ENCODE measurements at places on chromosomes 12 and 14. TPM values are rescaled to one million over a fixed set of nuclear protein-coding genes. Genes with fewer than 3 reads are reported as not detected.

The PITPNM2 gene
- total RNA-seq: 38.3 TPM

GRCh38 chr12:117499759-117500485, 138.5 kb upstream of the NOS1 start:
- DNase-seq: no peak

DNA sequence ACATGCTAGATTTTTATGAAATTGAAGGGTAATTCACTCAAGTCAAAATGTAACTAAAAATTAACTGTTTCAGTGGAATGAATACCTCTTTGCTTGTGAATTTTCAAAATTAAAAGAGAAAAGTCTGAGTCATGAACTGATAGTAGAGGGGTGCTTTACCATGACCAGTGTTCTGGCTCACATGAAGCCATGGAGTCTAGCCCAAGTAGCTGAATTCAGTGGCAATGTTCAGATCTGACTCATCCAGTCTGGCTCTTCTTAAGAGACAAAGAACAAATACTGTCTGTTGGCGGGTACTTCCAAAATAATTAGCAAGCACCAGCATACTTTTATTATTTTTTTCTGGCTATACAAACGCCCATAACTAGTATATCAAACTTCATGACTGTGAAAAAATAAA, 366.3 kb upstream of the GARIN6 start:
- DNase-seq: no peak

The SOAT2 gene
- not detected for total RNA-seq

DNA sequence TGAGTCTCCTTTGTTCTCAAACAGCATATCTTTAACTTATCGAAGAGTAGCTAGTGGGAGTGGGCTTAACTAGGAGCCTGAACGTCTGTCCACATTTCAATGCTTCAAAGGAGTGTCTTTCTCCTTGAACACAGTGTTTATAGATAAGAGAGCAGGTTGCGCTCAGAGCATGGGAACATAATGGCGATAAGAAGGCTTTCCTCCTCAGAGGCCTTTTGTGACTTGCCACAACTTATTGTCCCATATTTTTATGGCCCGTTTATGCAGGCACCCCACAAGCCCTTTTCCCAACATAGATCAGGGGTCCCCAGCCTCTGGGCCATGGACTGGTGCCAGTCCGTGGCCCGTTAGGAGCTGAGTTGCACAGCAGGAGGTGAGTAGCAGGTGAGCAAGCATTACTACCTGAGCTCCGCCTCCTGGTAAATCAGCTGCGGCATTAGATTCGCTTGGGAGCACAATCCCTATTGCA, 2.6 kb upstream of the DDX47 start:
- peak; percentile 42 for DNase-seq

GRCh38 chr14:54754623-54755386, 147.8 kb downstream of the GCH1 start:
- DNase-seq: no peak

DNA sequence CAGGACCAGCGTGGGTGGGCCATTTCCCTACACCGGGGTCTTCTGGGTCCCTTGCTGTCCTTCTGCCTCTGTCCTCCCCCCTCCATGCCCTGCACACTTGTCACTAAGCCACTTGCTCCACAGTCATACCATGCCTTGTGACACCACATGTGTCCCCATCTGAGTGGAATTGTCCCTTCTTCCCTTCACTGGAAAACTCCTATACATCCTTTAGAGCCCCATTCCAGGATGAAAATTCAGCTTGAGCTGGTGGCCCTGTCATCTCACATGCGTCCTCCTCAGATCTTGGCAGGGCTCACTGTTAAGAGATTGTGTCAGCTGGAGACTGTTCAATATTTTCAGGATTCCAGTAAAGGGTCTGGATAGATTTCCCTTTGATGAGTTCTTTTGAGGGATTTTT, 87.4 kb downstream of the DNAH10 start:
- DNase-seq: no peak

DNA sequence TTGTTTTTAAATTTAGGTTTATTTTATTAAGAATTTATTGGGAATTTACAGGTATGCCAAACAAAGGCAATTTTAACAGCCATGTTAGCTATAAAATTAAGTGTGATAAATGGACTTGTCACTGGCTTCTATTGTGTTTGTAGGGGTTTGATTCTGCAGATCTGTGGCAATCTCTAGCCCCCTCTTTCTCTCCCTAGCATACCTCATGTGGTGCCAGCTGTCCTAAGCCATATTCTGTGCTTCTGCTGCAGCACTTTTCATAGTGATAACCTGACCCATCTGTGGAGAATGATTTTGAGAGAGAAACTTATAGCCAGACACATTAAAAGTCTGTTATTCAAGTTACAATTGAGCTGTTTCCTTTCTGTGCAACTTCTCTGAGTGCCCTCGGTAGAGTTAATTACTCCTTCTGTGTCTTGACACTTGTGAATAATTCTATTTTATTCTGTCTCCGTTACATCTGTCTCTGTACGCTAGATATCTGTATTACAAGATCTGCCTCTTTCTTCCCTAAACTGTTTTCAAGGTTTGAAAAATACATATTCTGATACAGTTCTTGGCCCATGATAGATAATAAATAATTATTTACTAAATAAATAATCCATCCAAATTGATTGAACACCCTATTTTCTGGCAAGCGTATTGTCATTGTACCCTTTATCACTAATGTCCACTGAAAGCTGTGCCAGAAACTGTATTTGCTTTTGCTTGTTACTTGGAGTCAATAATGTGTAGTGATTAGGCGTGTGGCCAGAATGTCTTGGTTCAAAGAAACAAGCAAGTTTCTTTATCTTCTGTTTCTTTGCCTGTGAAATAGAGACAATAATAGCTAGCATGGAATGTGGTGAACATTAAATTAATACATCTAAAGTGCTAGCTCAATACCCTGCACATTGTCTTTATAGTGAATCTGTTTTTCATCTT, 40.0 kb downstream of the FRS2 start:
- peak; percentile 69 for DNase-seq

GRCh38 chr12:56086096-56086495, 6.1 kb downstream of the ERBB3 start:
- no peak for DNase-seq

DNA sequence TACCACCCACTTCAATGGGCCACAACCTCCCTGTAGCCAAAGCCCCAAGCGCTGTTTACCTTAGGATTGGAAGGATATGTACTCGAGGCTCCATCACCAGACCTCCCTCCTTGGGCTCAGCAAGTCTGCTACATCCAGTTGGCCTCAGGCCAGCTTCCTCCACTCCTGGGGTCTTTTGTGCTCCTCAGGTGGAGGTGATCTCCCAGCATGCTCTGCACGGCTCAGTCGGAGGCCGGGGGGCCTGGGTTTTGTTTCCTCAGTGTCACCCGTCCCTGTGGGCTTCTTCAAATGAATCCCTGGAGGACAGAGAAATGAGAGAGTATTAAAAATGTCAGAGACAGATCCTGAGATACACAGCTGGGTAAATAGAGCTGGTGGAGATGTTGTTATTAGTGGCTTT, 723.1 kb upstream of the TBX3 start:
- no peak for DNase-seq

The PLEK2 gene
- 5.7 TPM for total RNA-seq

GRCh38 chr12:56377310-56377988, 14.8 kb upstream of the APOF start:
- no peak for DNase-seq

- DNase-seq: no peak
Measured at GRCh38 chr12:104747955-104748354, 210.1 kb downstream of the SLC41A2 start.

Data from testis (tissue), 5 donors.